ENCODE measurements at places on chromosomes 3 and 15.

DNA sequence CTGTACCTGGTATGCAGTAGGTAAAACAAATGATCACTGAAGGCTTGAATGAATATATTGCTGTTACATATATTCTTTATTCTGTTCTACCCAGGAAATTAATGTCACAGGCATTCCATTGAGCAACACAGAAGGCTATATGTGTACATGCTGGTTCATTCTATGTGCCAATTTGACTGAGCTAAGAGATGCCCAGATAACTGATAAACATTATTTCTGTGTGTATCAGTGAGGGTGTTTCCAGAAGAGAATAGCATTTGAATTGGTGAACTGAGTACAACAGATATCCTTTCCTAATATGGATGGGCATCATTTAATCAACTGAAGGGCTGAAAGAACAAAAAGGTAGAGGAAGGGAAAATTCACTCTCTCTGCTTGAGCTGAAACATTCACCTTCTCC, 886.8 kb downstream of the FHIT start:
- no peak for DNase-seq

- DNase-seq, result no peak
Observed at GRCh38 chr3:52403955-52404354, 40.9 kb downstream of the SEMA3G start.

- no peak for DNase-seq
Observed at GRCh38 chr3:22982981-22983587, 220.0 kb upstream of the UBE2E2 start.

GRCh38 chr3:111605018-111605417, 9.9 kb upstream of the ZBED2 start:
- no peak for DNase-seq

DNA sequence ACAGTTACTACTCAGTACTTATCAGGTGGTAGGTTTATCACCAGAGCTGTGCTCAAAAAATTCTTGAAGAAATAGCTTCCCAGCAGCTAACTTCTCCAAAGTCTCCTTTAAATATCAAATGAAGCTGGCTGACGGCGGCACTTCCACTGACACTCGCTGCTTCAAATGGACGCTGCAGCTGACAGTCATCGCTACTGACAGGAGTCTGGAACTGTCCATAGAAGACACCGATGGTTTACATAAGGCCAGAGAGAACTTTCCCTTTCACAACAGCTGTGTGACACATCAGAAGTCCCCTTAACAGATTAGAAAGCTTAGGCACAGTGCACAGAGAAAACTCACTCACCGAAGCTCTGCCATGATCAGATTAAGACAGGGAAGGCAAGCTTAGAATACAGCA, 270.2 kb downstream of the SHOX2 start:
- DNase-seq, result no peak

GRCh38 chr3:129632977-129633376, 26.5 kb upstream of the PLXND1 start:
- no peak for DNase-seq

- DNase-seq, result no peak
Observed at GRCh38 chr15:77282333-77282732, 137.6 kb downstream of the PEAK1 start.

DNA sequence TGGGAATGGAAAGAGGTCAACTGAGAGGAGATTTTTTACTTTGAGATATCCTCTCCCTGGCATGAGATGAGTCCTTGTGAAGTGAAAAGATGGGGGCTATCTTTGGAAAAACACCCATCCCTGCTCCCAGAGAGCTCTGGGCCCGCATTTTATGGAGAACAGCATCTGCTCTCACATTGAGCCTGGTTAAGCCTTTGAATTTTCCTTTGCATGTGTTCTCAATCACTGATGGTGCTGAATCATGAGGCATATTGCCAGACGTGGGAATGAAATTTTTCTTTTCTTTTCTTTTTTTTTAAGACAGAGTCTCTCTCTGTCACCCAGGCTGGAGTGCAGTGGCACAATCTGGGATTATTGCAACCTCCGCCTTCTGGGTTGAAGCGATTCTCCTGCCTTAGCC, 24.4 kb downstream of the TMEM45A start:
- DNase-seq, result no peak

GRCh38 chr3:44047796-44048195, 193.9 kb upstream of the TOPAZ1 start:
- DNase-seq, result no peak

GRCh38 chr3:43183456-43183855, 77.6 kb upstream of the POMGNT2 start:
- no peak for DNase-seq

GRCh38 chr3:66362541-66362941, 138.3 kb downstream of the LRIG1 start:
- DNase-seq, result peak; percentile 22

DNA sequence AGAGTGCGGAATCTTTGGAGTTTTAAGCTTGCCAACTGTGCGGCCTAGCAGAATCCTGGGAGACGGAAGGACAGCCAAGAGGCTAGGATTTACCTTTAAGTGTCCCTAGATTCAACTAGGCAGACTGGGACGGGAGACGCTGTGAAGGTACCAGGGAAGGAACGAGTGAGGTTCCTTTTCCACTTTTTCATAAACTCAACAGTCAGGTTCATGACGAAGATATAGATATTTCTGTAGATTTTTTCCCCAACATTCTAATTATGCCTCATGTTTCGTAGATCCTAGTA, 564 bp upstream of the GABPB1 start:
- DNase-seq, result no peak

- no peak for DNase-seq
Observed at GRCh38 chr3:8847317-8847716, 77.9 kb upstream of the OXTR start.

DNA sequence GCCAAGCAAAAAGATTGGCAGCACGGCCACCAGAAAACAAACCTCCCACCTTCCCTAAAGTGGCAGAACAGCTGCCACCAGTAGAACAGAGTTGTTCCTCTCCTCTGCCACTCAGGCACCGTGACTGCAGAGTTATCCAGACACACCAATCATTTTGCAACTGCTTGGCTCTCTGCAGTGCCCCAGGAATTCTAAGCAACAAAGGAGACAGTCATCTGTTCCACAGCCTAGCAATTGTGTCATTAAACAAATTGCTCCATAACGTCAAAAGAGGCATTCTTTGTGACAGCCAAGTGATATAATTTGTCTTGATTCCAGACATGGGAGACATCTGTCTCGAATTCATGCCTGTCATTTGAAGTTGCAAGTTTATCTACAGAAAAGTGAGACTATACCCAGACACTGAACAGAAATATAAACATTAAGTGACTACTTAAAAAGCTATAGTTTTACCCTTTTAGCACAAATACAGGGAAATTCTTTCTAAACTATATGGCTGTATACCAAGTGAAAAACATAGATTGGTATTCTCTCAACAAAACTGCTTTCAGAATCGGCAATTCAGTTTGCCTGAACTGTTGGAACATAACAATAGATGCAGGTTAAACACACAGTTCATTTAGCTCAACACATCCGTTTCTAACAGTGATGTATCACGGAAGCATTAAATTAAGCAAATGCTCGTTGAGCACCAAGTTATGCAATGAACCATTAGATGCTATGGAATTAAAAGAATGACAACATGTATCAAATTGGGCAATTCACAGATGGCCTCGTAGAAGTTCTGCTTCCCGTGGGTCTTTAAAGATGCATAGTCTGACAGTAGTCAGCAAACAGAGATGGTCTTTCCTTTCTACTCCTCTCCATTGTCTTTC, 281.3 kb downstream of the FGF12 start:
- DNase-seq, result no peak

GRCh38 chr15:91055548-91056331, 33.3 kb upstream of the VPS33B start:
- peak; percentile 70 for DNase-seq

- DNase-seq, result no peak
Observed at GRCh38 chr3:15380980-15381890, 46.1 kb downstream of the METTL6 start.

DNA sequence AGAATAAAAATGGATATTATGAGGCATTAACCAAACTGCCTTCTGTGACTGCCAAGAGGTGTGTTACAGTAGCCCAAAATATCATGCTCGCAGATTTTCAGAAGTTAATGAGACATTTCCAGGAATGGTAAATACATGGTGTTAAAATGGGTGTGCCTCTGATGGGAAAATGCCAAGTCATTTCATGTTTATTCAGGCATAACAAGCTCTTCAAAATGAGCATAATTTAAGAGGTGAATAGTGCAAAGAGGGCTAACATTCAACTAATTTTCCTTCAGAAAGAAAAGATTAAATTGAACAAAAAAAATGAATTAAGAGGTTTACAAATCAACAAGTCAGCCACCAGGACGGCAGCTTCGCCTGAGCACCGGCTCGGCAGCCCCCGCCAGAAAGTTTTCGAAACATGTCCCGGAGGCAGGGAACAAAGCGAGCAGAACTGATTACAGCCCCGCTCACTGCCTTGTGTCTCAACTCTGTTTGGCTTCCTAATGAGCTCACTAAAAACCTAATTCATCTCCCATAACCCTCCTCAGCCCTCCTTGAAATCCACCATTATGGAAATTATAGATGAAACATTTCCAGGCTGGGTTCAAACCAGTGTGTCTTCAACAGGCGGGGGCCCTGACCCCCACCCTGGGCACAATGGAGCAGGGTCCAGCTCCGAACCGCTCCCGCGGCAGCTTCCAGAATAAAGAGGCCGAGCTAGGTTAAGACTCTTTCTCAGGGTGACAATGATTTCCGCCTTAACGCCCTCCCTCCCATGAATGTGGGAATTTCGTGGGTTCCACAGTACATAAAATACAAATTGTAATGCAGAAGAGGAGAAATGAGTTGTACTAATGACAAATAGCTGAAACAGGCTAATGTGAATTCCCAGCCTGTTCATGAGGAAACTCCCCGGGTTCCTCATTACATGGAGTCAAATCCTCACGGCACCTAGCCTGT, 43.9 kb downstream of the MEIS2 start:
- DNase-seq, result no peak

GRCh38 chr3:144063306-144063705, 91.7 kb downstream of the DIPK2A start:
- DNase-seq, result no peak

DNA sequence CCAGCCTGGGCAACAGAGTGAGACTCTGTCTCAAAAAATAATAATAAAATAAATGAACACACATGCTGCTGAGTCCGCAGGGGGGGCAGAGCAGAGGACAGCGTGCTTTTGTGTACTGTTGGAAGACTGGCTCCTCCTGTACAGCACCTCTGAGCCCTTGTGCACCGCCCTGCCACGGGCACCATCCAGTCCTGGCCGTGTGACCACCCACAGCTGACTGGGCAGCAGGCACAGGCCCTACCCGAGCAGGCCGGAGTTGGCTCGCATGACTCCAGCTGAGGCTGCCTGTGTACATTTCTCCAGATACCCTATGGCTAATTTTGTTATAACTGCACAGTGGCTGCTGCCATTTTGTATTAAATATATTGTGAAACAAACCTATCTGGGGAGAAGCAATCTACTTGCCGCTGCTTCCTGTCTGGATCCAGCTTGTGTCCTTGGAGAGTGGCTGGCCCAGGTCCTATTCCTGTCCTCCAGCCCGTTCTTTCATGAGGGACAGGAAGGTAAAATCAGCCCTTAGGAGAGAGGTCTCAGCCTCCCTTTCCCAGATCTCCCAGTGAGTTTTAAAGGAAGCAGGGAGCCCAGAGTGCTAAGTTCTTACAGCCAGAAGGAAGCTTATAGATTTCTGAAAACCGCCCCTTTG, 14.6 kb downstream of the IVD start:
- DNase-seq, result no peak

DNA sequence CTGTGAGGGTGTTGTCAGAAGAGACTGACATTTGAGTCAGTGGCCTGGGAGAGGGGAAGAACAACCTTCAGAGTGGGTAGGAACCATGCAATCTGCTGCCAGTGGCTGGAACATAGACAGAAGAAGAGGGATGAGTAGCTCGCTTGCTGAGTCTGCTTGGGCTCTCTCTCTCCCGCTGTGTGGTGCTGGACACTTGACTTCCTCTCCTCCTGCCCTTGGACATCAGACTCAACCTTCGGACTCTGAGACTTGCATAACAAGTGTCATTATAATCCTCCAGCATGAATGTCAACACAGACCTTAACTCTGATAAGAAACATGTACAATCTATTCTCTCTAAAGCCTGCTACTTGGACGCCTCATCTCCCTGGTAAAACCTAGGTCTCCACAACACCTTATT, 5.9 kb upstream of the NMD3 start:
- DNase-seq, result no peak

DNA sequence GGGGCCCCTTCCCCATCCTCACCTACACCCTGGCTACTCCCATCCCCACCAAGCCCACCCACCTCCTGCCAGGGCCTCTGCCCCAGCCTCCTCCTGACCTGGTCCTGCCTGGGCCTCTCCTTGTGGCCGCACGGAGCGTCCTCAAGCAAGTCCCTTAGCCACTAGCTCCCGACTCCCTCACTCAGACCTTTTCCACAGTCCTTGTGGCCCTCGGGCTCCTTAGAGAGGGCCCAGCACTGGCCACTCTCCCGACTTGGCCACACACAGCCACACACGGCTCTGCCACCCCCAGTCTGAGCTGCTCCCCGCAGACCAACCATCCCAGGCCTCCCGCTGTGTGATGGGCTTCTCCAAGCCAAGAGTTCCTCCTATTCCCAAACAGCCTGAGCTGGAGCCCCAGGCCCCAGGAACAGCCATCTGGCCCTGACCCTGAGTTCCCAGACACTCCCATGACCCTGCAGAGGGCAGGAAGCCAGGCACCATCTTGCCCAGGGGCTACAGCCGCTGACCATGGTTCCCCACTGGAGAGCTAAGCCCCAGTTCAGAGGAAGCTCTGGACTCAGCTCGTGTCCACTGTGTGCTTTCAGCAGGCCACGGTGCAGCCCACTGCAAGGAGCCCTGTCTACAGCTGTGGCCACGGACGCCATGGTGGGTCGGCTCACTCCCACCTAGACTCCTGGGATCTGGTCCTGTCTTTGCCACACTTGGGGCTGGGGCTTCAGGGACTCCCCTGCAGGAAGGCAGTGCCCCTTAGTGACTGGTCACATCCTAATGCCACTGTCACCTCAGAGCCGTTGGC, 7.0 kb upstream of the RAB43 start:
- no peak for DNase-seq

GRCh38 chr15:96629511-96629910, 299.0 kb downstream of the NR2F2 start:
- no peak for DNase-seq

DNA sequence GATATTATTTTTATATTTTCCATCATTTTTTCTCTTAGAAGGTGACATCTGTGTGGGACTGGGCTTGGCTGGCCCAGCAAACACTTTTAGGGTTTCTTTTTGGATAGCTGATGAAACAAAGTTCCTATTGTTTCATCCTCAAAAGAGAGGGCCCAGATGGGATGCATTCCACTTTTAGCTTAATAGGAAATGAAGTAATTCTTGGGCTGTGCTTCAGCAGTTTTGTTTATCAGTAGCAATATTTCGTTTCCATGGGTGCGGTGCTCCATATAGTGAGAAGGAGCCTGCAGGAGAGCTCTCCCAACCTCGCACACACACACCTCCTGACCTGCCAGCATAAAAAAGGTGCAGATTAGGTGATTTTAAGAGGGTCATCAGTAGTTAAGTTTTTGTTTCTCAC, 147.5 kb downstream of the AKAP13 start:
- peak; percentile 28 for DNase-seq

GRCh38 chr3:65848024-65848423, 190.7 kb downstream of the MAGI1 start:
- DNase-seq, result no peak

- peak; percentile 60 for DNase-seq
Observed at GRCh38 chr15:74540161-74540760, 759 bp upstream of the ARID3B start.

- no peak for DNase-seq
Observed at GRCh38 chr3:194076475-194076874, 59.5 kb upstream of the HES1 start.

- no peak for DNase-seq
Observed at GRCh38 chr15:69491038-69491505, 38.5 kb downstream of the RPLP1 start.

GRCh38 chr3:79521221-79521848, 246.5 kb downstream of the ROBO1 start:
- DNase-seq, result peak; percentile 64
